NCI-H1694 (cell line): ENCODE measurements at places on chromosomes 7 and 10.

DNA sequence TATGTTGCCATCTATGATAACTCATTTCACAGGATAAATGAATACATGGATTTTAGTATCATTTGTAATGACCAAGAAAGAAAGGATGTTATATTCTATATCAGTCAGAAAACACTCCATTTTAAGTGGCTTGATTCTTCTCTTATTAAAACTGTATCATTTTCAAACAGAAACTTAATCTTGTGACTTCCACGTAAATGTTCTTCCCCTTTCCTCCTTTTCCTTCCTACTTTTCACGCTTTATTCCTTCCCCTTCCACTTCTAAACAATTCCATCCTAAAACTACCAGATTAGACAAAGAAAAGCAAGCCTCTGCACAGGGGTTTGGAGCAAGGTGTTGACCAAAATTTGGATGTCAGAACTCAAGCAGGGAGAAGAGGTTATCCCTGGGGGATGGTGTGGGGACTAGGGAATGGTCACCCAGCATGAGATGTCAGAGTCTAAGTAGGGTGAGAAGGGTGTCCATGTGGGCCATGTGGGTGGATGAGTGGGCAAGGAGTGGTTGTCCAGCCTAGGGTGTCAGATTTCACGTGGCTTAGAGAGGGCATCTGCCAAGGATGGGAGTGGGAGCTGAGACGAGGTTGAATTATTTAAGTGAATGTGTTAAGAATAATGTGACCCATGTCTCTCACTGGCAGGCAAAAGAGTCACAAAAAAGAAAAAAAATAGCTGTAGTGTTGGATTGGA is 5.0 kb upstream of the GSAP start:
- DNase-seq: no peak

- DNase-seq: no peak
Measured at GRCh38 chr7:1380231-1380815, 78.9 kb downstream of the MICALL2 start.

DNA sequence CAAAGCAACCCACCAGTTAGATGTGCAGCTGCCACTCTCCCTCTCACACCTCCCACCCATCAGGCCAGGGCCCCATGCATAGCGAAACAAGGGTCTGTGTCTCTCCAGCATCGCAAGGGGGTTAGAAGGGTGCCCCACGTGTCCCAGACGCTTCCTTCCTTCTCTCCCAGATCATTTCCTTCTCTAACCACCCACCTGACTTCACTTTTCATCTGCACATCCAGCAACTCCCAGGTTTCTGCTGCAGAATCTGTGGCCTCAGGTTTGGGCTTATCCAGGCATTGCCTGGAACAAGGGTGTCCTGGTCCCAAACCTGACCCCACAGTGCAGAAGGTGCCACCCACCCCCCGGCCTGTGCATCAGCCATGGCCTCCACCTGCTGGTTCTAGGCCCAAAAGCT is 14.4 kb downstream of the PDIA4 start:
- no peak for DNase-seq

- DNase-seq: no peak
Measured at GRCh38 chr7:129536323-129536722, 34.0 kb downstream of the SMKR1 start.

- DNase-seq: no peak
Measured at GRCh38 chr7:134480730-134481129, 21.8 kb upstream of the AKR1B1 start.

DNA sequence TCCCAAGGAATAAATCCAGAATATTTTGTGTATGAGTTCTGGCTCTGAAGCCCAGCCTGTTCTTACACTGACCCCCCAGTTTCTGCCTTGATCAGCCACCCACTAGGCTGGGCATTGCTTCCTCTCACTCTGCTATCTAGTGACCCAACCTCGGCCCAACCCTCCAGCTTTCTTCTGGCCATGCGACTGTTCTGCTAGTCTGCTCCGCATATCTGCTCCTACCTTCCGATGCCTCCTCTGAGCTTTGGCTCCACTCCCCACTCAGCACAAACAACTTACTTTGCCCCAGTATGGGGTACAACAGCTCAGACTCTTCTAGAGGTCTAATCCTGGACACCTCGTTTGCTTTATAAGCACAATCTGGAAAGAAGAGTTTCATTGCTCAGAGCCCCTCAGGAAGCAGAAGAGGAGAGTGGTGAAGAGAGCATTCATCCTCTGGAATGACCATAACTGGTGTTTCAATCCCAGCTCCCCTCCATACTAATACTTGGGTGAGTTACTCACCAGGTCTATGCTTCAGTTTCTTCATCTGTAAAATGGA is 99.6 kb downstream of the NPSR1 start:
- DNase-seq: no peak

- DNase-seq: no peak
Measured at GRCh38 chr10:3955493-3955892, 170.5 kb upstream of the KLF6 start.

DNA sequence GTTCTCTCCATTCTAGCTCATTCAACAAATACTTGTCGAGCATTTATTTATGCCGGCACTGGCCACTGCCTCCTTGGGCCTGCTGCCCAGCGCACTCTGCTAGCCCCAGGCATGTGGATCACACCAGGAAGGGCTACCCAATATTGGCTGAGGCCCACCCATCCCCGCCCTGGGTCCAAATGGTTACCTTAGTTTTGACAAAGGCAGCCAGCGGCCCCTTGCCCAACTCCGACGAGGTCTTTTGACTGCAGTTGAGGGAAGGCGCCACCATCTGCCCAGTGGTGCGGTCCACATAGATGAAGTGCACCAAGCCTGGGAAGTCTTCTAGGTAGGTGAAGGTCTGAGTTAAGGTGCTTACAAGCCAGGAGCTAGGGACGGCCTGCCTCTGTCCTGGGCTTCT is 7.2 kb upstream of the PYROXD2 start:
- DNase-seq: no peak

- DNase-seq: no peak
Measured at GRCh38 chr7:80432166-80432565, 79.7 kb downstream of the GNAT3 start.

- no peak for DNase-seq
Measured at GRCh38 chr10:76675561-76675950, 962.1 kb downstream of the KCNMA1 start.

DNA sequence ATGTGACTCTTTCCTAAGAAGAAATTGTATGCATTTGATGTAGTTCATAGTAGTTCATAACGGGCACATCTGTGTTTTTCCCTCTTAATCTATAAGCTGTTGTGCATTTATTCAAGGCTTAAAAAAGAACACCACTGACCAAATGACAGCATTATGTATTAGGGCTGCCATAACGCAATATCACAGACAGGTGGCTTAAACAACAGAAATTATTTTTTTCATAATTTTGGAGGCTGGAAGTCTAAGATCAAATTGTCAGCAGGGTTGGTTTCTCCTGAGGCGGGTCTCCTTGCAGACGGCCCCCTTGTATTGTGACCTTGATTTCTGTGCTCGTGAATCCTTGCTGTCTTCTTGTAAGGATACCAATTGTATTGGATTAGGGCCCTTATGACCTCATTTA is 627 bp upstream of the SSMEM1 start:
- no peak for DNase-seq
